ENCODE measurements at places on chromosomes 7 and 10.
A peak's percentile ranks its signal among the peaks of the same experiment; 100 is the strongest.

DNA sequence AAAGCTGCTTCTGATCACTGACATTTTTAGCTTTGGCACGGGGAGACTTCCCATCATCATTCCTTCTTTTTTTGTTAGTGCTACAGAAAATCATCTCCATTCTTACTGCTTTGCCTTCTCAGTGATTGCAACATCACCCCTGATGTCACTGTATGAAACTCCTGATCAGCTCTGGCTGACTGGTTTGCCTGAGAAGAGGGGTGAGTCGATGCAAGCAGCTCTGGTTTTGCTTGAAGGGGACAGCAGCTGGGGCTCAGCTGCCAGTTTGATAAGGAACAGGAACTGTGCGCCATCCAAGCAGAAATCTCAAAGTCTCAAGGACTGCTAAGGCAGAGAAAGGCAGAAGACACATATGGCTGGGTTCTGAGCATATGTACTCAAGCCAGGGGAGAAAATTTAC, 808.5 kb upstream of the CELF2 start:
- peak; percentile 56 for DNase-seq

DNA sequence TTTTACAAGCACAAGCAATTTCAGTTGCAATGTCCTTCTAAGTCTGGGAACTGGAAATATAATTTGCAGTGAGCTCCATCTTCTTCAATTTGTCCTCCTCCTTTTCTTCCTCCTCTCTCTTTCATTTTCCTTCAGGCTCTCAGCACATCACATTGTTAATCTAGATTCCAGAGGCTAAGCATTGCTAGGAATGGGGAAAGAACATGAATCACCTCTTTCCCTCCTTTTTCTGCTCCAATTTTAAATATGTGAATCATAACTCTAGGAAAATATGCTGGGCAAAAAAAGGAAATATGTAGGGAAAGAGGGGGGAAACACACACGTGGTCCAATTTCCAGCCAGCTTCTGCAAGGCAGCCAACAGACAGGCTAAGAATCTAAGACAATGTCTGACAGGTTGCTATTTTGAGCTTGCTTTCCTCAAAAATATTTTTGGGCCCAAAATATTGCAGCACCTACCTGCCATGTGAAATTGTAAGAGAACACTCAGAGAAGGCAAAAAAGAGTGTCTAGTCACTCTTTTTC, 72.7 kb upstream of the NUPR2 start:
- no peak for DNase-seq

DNA sequence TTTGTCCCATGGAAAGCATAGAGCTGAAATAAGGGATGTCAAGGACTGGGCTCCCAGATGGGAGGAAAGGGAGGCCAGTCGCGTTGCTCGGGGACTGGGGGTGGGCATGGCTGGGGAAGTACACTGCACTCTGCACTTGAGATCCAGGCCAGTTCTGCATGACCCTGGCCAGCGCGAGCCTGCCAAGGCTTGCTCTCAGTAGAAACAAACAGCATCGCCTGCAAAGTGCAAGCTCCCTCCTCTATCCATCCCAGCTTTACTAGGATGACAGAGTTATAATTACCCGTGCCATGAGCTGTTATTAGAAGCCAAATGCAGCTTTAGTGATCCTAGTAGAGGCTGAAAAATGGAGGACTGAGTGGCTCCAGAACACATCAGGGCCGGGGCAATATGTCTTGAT, 43.9 kb upstream of the PDCD4 start:
- DNase-seq = no peak

DNA sequence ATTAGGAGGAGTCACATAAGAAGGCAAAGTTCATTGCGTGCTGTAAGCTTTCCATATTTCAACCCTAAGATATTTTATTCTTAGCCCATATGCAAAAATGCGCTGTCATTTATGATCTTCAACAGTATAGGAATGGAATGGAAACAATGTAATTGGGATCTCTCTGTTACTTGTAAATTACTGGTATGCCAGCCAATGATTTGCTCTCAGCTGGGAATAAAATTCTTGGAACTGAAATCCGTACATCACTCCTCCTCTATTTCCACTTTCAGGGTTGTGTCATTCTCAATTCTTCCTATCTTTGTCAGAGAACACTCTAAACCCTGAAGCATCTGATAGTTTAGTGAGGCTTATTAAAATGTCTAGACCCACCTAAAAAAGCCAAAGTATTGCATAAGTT, 80.7 kb upstream of the STEAP4 start:
- no peak for DNase-seq

- DNase-seq = no peak
Observed at GRCh38 chr10:26725837-26726727, 28.6 kb downstream of the PDSS1 start.

GRCh38 chr10:80542053-80542452, 4.4 kb downstream of the SH2D4B start:
- DNase-seq = no peak

DNA sequence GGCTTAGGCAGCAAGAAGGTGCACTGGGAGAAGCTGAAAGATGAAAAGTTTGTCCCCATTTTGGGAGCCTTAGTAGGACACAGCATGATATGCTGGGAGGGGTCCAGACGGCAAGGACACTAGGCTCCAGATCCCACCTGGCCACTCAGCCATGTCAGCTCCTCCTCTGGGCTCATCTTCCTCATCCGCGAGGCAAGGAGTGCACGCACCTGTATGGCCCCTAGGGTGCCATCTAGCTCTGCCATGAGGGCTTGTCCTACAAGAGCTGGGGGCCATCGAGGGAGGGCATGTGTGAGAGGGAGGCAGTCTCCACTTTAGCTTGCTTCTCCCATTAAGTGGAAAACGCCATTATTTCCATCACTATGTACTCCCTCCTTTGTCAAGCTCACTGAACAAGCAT, 136.2 kb upstream of the ADAM12 start:
- no peak for DNase-seq

DNA sequence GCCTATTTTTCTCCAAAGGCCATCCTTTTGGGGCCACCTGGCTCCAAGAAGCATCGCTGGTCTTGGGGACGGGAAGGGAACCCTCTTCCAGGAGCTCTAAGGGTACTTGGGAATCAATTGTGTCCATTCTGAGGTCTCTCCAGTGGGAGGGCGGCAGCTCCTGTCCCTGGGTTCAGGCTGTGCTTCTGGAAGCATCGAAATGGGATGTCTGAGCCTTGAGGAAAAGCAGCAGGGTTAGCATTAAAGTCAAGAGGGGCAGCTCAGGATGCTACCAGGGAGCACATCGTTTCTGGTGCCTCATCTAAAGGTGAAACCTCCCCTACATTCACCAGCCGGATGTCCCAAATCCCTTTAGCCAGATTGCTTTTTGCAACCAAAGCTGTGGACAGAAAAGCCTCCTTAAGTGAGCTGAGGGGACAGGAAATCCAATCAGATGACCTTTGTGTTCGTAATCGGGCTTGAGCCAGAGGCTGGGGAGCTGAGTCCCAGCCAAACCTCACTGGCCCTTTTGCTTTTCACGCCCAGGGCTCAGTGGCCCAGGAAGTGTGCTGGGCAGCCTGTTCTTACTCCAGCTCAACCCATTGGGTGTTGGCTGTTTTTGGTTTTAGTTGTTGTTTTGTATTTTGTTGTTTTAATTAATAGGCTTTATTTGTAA, 88.8 kb upstream of the ANLN start:
- DNase-seq = no peak
